ENCODE measurements at places on chromosomes 3 and 15. TPM values are rescaled to one million over a fixed set of nuclear protein-coding genes. Genes with fewer than 3 reads are reported as not detected.

The GRAMD2A gene
- 3.2 TPM for total RNA-seq

GRCh38 chr15:61697796-61698195, 362.5 kb downstream of the VPS13C start:
- DNase-seq, result no peak

- peak; percentile 58 for DNase-seq
Measured at GRCh38 chr3:194584866-194585265, 48.4 kb downstream of the TMEM44 start.

DNA sequence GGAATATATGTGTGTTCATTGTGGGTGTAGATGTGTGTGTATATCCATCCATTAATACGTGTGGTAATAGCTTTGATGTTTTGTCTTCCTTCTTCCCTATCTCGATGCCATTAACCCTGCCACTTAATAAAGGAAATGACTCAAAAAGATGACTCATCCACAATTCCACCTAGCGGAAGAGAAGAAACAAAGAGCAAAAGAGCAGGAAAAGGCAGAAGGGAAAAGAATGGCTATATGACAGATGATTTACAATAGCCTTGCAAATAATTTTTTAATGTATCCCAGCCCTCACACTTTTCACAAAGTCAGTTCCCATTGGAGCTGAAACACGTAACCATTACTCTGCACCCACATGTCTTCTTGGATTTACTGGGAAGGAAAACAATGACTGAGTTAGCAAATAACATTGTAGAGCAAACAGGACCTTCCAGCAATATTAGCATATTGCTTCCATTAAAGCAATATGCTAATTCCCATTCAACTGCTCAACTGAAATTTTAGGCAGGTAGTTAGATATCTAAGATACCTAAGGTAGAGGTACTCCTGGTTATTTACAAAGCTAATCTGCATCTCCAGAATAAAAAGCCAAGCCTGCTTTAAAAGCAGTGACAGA, 197.2 kb downstream of the KCNAB1 start:
- peak; percentile 87 for DNase-seq

The HIGD2B gene
- not detected for total RNA-seq

The CHRNA7 gene
- total RNA-seq, result 0.10 TPM

The ALDH1A2 gene
- not detected for total RNA-seq

The GOLGA6L10 gene
- total RNA-seq, result 0.07 TPM

- DNase-seq, result no peak
Measured at GRCh38 chr3:52518723-52519444, 14.8 kb downstream of the NT5DC2 start.

- DNase-seq, result no peak
Measured at GRCh38 chr3:15221574-15222217, 15.7 kb downstream of the CAPN7 start.

GRCh38 chr3:122200661-122201060, 17.2 kb downstream of the CASR start:
- DNase-seq, result no peak

DNA sequence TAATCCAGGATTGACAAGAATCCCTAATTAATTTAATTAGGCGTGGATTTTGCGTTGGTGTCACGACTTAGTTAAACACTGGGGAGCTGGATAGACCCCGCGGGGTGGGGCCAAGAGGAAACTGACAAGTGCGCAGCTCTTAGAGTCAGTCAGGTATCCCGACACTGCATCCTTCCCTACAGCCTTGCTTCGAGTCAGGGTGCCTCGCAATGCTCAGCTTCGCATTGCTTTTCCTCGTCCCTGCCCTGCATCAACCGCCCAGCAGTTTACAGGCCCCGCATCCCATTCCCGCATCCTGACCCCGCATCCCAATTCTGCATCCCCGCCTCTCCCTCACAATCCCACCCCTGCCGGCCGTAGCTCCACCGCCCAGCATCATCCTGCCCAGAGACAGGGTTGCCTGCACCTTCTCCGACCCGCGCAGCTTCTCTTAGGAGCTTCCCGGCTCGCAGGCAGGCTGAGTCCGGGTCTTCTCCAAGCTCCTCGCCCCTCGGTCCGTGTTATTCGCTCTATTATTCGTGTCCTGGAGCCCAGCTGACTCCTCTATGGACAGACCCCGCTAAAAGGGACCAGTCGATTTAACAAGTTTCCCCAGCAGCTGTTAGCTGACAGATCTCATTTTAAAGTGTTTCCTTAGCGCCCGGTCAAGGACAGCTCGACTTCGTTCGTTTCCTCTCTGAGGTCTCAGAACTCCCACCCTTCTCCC, 699 bp upstream of the SHOX2 start:
- peak; percentile 40 for DNase-seq

The CHRNA5 gene
- 20.3 TPM for total RNA-seq

DNA sequence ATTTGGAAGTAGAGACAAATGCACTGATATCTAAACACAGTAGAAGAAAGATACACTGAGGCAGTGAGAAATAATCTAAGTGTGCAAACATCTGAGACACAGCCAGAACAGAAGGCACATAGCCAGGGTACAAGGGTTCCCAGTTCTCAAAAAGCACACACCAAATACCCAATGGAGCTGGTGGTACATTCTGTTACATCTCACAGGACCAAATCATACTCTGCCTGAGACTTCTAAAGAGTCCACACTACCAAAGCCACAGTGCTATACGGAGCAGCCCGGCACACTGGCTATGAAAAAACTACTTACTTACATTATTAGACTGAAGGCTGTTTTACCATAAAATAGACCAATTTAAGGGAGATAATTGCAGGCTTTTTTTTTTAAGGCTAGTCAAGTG, 19.3 kb downstream of the CLPX start:
- no peak for DNase-seq

DNA sequence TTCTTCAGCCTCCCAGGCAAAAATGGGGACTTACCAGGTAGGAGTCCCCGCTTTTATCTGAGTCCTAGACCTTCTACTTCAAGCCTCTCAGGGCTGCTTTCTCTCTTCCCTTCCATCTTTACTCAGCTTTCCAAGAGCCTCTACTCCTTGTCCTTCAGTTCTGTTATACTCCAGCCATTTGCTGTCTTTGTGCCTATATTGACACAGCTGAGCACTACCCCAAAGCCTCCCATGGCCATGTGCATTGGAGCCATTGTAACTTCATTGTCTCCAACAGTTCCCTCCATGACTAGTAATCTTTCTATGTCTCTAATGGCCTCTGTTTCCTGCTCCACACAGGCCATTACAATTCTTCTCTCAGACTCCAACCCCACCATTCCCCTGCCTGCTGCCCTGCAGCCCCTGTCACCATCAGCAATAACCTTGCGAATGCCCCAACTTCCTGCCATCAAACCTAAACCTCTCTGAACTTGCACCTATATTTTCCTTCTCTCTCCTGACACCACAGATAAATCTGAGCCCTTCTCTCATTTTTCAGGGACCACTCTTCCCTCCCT, 77.9 kb upstream of the ADPGK start:
- DNase-seq, result no peak

The CHRM5 gene
- 0.02 TPM for total RNA-seq

The FETUB gene
- total RNA-seq, result 0.45 TPM

DNA sequence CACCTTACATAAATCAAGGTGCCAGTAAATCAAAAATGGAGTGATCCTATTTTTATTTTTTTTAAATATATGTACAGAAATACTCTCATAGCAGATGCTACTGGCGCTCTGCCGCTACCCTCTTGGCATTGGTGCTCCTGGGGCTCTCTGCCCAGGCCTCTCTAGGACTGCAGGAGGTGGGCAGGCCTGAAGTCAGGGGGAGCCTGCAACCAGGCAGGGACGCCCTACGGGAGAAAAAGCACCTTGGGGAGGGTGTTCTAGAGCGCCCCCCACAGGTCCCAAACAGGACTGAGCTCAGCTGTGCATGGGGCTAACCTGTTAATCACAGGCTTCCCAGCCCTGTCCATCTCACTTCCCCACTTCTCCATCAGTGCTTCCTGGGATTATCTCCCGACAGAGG, 192.5 kb downstream of the SHQ1 start:
- no peak for DNase-seq

DNA sequence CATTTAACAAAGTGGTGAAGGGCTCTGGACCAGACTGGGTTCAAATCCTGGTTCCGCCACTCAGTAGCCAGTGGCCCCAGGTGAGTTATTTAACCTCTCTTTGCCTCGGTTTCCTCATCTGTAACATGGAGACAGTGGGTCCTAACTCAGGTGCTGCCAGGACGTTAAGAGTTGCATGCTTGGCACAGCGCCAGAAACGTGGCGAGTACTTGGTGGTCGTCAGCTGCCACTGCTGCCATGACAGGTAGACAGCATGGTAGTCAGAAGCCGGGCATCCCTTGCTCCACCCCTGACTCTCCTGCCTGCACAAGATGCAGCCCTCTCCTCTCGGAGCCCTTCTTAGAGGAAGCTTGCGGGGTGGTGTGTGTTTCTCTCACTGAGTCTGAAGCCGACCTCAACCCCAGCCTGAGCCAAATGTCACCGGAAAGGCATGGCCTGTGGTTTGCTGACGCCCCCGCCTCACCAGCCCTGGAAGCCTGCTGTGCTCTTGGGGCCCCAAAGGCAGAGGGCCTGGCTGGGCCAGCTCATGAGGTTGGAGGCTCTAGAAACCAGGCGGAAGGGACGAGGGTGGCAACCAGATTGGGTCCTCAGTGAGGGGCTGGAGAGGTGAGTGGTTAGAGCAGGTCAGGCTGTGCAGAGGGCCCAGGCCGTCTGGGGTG, 160.8 kb upstream of the TLE3 start:
- no peak for DNase-seq

DNA sequence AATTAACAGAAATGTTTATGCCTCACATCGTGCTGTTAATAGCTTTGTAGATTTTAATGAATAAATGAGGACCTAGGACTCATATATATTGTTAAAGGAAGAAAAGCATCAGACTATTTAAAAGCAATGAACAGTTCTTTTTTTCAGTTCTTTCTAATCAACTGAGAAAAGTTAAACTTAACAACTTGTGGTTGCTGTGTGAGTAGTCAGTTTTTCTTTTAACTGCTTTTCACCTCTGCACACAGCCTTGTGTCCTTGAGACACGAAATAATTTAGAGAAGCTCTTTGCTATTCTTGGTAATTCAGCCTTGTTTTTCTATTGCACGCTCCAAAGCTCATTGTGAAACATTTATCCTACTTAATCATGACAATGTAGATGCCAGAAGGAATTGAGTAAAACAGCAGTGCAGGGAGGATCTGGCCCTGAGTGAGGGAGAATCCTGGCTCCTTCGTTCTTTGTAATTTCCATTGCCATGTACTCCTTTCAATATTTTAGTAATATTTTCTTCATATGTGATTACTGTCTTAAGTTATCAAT, 499.0 kb downstream of the PYDC2 start:
- no peak for DNase-seq

- no peak for DNase-seq
Measured at GRCh38 chr3:45143673-45144671, 2.2 kb downstream of the CDCP1 start.

DNA sequence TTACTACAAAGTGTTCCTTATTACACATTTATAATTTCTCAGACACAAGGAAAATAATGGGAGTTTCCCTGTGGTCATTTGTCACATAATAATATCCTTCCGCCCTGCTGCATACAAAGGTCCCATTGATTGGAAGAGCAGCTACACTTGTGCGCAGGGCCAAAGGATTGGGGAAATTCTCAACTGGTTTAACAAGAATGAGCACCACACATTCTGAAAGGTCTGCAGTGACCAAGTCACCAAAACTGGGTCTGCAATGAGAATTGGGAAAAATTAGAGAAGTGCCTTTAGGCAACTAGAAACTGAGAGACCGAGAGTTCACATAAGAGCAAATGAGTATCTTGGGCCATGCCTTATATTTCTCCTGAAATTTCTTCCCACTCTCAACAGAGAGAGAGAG, 98.2 kb upstream of the NR2F2 start:
- DNase-seq, result no peak

DNA sequence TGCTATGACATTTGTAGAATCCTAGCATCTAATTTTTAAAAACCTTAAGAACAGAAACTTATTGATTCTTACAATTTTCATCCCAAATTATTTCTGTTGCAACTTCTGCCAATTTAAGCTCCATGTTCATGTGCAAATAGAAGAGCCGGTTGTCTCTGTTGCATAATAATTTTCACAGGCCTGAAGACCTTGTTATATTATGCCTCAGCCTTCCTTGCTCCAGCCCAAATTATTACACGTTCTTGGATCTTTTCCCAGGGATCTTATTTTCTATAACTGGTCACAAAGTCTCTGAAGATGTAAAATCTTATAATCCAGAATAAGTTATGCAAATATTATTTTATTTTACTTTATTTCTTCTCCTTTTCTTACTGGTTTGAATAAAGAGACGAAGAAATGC, 210.7 kb upstream of the DPH6 start:
- DNase-seq, result no peak

The EFCC1 gene
- total RNA-seq, result 0.29 TPM

GRCh38 chr3:68728343-68728742, 204.0 kb downstream of the TAFA4 start:
- DNase-seq, result no peak

- DNase-seq, result no peak
Measured at GRCh38 chr3:113174801-113175485, 36.4 kb upstream of the BOC start.

DNA sequence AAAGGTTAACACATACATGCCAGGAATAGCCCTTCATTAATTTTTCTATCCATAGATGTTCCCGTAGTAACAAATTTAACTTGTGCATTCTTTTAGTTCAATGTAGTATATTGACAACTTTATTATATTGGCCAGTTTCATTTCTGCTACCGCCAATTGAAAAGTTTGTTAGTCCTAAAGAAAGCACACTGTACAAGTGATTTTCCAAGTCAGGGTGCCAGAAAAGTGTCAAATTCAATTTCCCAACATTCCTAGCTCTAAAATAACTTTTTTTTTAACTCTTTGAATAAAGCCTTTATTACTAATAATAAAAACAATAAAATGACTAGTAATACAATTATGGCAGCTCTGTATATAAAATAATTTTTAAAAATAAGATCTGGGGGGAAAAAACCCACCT, 68.9 kb downstream of the IMPG2 start:
- DNase-seq, result no peak

The SLC24A5 gene
- not detected for total RNA-seq

- no peak for DNase-seq
Measured at GRCh38 chr15:66284271-66284670, 9.1 kb upstream of the DIS3L start.

The KBTBD13 gene
- total RNA-seq, result not detected

- DNase-seq, result no peak
Measured at GRCh38 chr15:85725564-85725963, 69.2 kb downstream of the KLHL25 start.

The ZNF619 gene
- 4.9 TPM for total RNA-seq

DNA sequence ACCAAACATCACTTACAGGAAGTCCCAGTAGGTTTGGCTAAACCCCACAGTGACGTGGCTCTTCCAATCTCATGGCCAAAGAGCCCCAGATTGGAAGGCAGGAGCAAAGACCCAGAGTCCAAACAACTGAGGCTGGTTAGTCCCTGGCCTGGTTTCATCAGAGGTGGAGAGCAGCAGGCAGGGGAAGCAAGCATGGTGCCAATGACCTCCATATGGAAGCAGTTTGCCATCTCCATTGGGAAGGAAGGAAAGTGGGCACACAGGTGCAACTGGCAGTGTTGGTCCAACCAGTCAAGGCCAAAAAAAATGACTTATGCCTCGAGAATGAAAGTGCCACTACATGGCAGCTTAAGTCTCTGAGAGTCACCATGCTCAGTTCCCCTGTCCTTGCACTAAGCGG, 175.9 kb downstream of the NTRK3 start:
- no peak for DNase-seq

The FAM107A gene
- total RNA-seq, result not detected
